ENCODE measurements at places on chromosomes 4 and X. TPM values are rescaled to one million over a fixed set of nuclear protein-coding genes. Genes with fewer than 3 reads are reported as not detected.

The ASMT gene
- not detected for total RNA-seq

DNA sequence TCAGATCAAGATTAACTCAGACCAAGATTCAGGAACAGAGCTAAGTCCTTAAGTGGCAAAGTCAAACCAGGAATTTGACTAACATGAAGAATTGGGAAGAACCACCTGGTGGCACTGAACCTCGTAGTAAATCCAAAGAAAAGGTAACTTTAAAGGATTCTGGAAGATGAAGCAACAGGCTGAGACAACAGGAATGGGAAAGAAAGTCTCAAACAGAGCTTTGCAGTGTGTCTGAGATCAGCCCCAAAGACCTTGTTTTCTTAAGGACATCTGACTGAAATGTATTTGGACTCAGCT is 126.1 kb downstream of the ASB9 start:
- DNase-seq, result no peak

DNA sequence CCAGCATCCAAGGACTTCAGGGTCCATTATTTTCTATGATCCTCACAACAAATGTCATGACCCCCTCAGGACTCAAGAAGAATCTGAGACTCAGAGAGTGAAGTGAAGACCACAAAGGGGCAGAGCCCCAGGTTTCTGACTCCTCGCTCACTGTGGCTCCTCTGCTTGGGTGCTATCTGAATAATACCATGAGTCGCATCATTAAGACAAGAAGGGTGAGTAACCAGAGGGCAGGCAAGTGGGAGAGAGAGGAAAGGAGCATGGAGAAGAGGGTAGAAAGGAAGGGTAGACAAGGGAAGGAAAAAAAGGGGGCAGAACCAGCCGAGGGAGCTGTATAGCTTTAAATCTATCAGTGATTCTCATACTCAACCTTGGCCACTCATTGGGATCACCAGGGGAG is 15.5 kb upstream of the HSD17B10 start:
- DNase-seq, result no peak

The ZNF41 gene
- total RNA-seq, result 12.2 TPM

DNA sequence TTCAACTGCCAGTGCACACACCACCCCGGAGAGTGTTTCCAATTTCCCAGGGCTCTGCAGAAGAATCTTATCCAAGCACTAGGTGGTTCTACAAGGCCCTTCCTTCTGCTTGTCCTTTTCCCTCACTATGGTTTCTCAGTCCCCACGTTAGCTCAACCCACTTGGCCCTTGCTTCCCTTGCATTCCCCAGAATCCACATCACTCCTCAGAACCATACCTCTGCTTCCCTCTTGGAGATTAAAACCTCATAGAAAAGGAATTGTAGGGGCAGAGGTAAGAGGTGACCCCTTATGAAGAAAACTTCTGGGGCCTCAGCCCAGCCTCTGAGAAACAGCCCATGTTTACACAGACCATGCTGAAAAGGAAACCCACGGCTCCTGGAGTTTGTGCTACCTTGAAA is 42.4 kb downstream of the TSPAN5 start:
- DNase-seq, result no peak

DNA sequence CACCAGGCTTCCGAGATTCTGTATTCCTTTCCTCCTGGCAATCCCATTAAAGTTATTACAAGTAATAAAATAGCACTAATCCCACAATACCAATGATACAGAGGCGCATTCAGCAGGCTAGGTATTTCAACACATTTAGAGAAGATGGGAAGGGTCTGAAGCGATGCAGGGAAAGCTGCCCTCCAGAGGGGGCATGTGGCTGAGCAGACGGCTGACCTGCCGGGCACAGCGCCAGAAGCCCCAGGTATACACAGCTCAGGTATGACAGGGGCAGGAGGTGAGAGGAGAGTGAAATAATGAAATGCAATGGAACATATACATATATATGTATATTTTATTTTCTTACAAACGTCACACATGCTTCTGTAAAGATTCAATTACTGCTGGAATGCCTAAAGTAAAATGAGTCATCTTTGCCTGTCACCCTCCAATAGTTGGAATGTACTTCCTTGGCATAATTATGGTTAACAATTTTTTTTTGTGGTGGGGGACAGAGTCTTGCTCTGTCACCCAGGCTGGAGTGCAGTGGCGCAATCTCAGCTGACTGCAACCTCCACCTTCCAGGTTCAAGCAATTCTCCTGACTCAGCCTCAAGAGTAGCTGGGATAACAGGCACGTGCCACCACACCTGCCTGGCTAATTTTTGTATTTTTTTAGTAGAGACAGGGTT is 21.3 kb upstream of the CDKN2AIP start:
- peak; percentile 52 for DNase-seq

DNA sequence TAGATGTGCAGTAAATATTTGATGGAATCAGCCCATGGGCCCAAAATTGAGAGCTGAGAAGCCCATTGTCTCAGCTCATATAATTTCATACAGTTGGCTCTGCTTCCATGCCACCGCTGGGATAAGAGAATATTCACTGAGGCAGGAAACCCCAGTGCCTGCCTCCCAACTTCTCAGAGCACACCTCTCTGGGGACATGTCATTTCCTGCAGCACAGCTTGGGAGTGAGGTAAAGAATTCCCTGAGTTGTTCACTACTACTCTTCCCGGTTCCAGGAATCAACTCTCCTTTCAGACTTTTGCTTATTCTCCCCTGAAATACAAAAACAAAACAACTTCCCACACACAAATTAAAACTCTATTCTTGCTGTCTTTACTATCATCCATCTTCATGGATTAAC is 389.3 kb downstream of the MAPK10 start:
- DNase-seq, result no peak

GRCh38 chr4:156764145-156764544 is 207.5 kb downstream of the PDGFC start:
- no peak for DNase-seq

DNA sequence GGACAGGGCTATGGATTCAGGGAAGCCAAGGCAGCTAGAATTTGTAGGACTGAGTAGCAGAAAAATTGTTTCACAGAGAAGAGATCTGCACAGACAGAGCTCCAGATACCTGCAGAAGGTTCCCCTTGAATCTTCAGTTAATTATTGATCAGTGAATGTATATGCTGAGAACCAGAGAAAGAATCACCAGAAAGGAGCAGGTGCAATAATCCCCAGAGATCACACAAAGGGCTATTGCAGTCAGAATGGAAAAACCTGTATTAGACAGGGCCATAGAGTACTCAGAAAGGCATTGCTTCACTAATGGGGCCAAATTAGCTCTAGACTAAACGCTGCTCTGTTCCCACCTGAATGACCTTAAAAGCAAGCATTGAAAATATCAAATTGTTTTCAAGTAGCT is 35.5 kb upstream of the SMAD1 start:
- DNase-seq, result no peak

DNA sequence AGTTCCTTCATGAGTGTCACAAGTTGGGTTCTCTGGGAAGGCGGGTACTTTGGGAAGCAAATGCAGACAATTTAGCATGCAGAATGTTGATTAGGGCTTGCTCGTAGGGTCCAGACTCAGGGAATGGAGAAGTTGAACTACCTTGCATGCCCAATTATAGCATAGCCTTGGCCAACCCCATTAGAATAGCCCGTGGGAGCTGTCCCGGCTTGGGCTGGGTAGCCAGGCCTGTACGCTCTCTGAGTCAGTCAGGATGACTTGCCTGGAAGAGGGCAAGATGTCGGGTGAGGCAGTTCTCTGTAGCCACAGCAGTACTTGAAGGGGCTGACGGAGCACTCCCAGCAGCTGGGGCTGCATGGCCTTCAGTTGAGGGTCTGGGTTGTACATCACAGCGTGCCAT is 19.5 kb downstream of the KIAA0232 start:
- DNase-seq, result no peak

- no peak for DNase-seq
Observed at GRCh38 chr4:185149392-185149791, 6.3 kb downstream of the SLC25A4 start.

The CSN1S1 gene
- not detected for total RNA-seq

DNA sequence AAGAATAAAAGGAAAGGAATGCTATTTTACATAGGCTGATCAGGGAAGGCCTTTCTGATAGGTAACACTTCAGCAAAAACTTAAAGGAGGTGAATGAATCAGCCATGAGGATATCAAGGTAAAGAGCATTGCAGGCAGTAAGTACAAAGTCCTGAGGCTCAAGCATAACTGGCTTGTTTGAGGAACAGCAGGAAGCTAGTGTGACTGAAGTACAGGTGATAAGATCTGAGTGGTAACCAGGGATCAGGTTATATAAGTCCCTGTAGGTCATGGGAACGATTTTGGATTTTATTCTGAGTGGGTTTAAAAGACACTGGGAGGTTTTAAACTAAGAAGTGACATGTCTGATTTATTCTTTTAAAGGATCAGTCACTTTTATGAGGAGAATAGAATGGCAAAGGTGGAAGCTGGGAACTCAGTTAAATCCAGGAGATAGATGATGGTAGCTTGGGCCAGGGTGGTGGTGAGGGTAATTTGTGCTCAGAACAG is 47.1 kb upstream of the THOC2 start:
- peak; percentile 12 for DNase-seq

DNA sequence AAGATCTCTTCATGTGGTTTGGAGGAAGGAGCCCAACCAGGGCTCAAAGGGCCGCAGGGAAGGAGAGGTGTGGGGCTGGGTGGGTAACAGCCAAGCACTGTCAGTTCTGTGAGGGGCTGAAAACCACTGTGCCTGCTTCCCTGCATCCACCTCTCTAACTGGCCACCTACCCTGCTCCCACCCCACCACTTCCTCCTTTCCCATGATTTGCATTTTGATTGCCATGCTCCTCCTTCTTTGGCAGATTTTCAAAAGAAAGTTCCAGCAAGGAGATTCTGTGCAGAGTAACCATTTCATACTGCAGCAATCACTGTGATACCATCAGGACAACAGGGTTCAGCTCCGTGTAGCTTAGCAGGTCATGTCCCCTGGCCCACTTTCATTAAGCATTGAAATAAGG is 1.8 kb downstream of the ZNF674 start:
- no peak for DNase-seq

- DNase-seq, result no peak
Observed at GRCh38 chr4:56026596-56026995, 77.9 kb downstream of the CEP135 start.

The FDCSP gene
- total RNA-seq, result 2,729 TPM

The BTC gene
- total RNA-seq, result 8.1 TPM

The GAGE12F gene
- not detected for total RNA-seq

The GPRASP2 gene
- 9.0 TPM for total RNA-seq

The RASSF6 gene
- 12.8 TPM for total RNA-seq

DNA sequence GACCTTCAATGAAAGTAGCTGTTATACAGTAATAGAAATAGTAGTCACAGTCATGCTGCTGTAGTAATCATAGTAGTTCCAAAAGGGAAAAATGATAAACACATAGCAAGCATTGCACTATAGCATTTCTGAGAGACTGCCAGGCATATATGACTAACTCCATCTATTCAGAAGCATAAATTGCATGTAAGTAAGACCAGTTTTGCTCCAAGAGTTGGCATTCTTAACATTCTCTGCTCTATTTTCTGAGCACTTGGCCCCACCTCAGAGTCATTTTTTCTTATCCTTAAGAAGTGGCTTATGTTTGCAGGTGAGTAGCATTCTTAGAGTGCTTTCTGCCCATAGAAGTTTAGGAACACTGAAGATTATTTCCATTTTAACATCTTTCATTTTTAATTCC is 490.3 kb upstream of the TECRL start:
- DNase-seq, result no peak

The ADAMTS3 gene
- total RNA-seq, result 0.07 TPM
